NCI-H1436 (cell line): ENCODE measurements at places on chromosomes 13 and 19.

- no peak for DNase-seq
These were observed 61.1 kb downstream of the MIPEP start for GRCh38 chr13:23828086-23828485.

GRCh38 chr19:33620611-33621010 lies 1.1 kb upstream of the CHST8 start:
- DNase-seq = no peak

- DNase-seq = no peak
These were observed 650.1 kb downstream of the FGF9 start for GRCh38 chr13:22320991-22321390.

DNA sequence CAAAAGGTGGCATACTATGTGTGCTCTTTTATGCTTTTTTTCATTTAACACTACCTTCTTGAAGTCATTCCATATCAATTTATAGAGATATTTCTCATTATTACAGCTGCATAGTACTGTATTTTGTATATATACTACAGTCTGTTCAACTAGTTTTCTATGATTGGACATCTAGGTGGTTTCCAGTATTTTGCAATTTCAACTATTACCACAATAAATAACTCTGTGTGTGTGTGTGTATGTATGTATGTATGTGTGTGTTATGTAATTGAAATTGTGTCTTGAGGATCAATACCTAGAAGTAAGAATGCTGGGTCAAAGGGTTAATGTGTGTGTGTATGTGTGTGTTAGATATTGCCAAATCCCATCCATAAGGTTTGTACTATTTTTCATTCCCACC lies 7.0 kb downstream of the LPAR6 start:
- DNase-seq = no peak

DNA sequence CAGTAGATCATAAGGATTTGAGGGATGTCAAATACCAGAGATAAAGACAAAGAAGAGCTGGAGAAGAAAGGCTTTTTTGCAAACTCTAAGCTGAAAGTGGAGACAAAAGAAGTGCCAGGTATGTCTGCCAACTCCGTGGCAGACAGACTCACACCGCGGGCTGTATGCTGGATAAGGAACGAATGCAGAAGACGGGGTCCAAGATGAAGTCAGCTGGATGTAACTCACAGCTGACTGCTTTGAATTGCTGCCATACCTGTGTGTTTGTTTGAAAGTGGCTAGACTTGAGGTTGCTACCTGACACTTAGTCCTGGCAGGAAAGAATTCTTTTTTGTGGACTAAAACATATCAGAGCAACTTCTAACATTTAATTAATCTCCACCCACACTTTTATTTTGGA lies 398.8 kb downstream of the DLEU7 start:
- DNase-seq = no peak

DNA sequence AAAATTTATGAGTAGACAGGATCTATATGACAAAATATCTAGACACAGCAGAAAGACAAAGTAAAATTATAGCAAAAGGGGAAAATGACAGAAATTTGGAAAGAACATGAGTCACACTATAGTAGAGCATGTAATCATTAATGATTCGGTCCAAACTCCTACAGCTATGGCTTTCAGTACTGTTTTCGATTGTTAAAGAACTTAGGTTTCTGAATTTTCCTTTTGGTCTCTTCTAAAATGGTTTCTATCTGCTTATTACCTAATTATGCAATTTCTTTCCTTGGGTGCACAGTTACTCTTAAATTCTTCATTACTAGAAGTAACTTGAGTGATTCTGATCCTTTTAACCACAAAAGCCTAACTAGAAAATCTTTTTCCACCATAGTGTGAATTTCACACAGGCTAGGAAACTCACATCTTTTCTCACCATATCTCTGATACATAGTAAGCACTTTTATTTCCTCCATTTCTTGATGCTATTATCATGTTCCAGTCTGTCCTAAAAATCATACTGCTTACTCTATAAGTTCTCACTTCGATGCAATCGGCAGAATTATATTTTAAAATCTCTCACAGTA lies 1101.4 kb downstream of the PCDH9 start:
- no peak for DNase-seq

DNA sequence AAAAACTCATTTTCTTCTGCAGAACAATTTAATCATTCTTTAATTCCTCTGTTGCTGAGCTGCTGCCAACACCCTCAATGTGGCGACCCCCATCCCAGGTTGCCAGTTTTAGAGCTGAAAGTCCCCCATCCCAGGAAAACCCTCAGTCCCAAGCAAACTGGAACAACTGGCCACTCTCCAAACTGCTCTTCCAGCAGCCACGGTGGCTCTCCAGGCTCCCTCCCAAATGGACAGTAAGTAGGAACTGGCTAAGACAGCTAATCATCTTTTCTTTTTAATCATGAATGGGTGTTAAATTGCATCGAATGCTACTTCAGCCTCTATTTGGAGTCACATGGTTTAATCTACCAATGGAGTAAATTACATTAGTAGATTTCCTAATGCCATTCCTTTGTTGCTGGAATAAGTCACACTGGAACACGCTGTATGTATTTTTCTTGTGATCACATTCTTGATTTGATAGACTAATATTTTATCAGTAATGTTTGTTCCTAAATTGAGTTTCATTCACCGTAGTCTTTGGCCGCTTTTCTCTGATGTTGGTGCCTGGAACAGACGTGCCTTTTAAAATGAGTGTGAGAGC lies 33.7 kb upstream of the VSTM2B start:
- DNase-seq = no peak

DNA sequence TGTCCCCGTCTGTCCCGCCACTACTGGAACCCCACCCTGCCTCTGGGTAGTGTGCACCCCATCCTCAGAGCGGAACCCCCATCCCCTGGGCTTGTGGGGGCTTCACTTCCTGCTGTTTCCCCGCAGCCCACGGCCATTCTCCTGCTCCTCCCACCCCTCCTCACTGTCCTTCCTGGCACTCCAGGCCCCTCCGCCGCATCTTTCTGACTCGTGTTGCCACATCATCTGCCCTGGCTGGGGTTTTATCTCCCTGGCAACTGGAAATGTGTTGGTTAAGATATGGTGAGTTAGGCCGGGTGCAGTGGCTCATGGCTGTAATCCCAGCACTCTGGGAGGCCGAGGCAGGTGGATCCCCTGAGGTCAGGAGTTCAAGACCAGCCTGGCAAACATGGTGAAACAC lies 37.3 kb downstream of the KDM4B start:
- no peak for DNase-seq

DNA sequence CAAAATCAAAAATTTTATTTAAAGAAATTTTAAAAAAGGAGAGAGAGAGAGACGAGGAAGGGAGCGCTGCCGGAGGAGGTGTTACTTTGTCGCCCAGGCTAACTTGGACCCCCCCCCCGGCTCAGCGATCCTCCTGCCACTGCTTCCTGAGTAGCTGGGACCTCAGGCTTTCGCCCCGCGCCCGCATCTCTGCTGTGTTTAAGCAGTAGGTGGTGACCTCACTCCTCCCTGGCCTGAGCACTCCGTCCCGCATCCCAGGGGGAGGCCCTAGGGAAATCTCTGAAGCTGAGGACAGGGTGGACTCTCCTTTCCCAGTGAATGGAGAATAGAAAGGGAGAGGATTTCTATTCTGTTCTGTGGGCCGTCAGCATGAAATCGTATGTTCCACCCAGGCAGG lies 485 bp upstream of the ZNF845 start:
- peak; percentile 33 for DNase-seq

- DNase-seq = no peak
These were observed 70.6 kb upstream of the SERP2 start for GRCh38 chr13:44302940-44303575.

GRCh38 chr13:19861762-19862161 lies 1.7 kb downstream of the ZMYM5 start:
- no peak for DNase-seq

DNA sequence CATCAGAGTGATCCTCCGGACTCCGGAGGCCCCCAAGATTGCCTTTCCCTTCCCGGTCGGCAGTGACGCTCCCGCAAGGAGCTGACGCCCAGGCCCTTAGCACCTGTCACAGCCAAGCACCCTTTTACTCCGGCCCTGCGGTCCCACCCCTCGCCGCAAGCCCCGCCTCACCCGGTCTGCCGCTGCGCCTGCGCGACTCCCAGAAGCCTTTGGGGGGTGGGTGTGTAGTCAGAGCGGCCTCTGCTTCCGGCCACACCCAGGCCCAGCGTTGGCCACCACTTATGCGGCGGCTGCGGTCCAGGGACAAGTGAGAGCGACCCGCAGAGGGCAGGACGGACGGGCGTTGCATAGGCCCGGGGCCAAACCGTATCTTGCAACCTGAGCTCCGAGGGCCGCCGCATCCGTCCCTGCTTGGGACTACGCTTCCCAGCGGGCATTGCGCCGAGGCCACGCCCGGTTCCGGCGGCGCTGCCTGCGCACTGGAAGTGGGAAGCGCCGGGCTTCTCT lies 441 bp upstream of the ZFP28 start:
- DNase-seq = peak; percentile 93

- DNase-seq = no peak
These were observed 9.9 kb upstream of the EHD2 start for GRCh38 chr19:47703301-47703700.

GRCh38 chr19:17411801-17412200 lies 6.4 kb upstream of the BST2 start:
- no peak for DNase-seq

DNA sequence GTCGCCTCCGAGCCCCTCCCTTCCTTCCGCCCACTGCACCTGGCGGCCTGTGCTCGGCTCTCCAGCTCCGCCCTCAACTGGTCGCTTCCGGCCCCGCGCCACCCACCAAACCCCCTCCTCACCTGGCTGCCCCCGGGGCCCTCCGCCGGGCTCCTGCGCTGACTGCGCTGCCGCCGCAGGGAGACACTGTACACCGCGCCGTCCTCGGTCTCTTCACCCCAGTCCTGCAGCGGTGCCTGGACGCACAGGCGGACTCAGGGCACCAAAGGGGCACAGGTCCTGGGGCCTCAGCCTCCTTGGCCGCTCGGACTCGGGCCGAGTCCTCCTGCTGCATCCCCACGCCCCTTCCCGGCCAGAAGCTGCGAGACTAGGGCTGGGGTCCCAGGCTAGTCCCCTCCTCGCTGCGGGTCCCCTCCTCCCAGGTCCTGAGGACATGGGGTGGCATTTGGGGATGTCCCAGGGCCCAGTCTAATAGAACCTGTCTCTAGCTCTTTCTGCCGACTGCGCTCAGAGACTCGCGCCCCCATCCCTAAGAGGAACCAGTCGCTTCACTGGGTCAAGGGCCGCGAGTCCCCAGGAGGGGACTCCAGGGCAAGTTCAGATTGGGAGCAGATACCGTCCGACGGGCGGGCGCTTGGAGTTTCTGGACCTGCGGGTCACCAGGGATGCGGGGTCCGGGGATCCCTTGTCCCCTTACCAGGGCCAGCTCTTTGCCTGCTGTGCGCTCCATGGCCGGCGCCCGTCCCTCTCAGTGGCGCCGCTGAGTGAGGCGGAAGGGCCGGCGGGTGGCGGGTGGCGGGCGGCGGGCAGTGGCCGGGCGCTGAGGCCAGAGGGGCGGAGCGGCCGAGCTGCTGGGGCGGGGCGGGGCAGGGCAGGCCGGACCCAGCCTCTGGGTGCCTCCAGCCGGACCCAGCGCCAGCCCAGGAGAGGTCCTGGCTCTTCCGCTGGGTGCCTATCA lies at the start of gene RGL3:
Gene RGL3 (minus strand): TSS at position 766 of the 958 bp plus-strand sequence. CDS start 36 bp downstream, at position 730.
- peak; percentile 69 for DNase-seq

DNA sequence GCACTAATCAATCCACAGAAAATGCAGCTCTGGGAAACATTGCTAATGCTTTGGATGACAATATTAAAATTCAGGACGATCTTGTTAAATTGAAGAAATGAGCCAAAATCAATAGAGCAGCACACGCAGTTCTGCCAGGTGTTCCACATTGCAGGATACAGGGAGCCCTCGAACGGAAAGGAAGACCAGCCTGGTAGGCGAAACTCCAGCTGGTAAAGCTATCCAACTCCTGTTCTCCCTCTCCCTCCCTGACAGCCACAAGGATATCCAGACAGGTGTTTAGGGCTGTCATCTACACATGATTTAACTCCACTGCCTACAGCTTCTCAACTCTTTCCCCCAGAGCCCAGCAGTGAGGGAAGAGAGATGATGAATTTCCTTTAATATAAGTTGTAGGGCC lies 67.7 kb downstream of the EPSTI1 start:
- DNase-seq = no peak

DNA sequence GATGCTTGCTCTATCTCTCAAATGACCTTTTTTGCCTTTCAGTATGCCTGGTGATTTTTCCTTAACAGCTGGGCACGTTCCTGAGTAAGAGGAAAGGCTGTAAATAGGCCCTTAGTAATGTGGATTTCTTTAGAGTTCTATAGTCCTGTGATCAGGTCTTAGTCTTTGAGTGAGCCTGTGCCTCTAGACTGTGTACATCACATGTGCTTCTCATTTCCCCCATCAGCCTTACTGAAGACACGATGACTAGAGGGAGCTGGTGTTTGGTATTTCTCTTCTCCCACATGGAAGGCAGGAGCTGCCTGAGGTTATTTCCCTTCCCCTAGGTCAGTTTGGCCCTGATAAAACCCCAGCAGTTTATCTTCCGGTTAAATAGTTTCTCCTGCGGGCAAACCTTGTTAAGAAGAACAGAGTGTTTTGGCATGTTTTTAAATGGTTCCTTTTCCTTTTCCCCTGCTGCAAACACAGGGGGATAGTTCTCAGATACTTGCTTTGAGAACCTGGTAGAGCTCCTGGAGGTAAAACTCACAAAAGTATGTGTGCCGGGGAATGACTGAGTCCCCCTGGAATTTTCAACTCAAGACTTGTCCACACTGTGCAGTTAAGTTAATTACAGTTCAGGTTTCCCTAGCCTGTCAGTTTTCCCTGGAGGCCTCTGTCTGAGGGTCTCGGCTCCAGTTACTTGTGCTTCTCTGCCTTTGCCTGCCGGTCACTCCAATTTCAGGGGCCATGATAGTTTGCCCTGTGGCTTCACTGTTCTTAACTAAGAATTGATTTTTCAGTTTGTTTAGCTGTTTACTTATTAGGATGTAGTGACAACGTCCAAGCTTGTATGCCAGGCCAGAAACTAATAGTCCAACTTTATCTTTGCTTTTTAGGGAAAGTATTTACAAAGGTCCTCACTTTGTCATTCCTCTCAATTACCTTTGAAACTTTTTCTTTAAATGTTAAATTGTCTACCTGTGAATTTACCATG lies 94.4 kb downstream of the URI1 start:
- no peak for DNase-seq

- DNase-seq = no peak
These were observed 27.4 kb downstream of the UBAC2 start for GRCh38 chr13:99227909-99228688.

- no peak for DNase-seq
These were observed 987.0 kb downstream of the DIAPH3 start for GRCh38 chr13:59176775-59177174.

DNA sequence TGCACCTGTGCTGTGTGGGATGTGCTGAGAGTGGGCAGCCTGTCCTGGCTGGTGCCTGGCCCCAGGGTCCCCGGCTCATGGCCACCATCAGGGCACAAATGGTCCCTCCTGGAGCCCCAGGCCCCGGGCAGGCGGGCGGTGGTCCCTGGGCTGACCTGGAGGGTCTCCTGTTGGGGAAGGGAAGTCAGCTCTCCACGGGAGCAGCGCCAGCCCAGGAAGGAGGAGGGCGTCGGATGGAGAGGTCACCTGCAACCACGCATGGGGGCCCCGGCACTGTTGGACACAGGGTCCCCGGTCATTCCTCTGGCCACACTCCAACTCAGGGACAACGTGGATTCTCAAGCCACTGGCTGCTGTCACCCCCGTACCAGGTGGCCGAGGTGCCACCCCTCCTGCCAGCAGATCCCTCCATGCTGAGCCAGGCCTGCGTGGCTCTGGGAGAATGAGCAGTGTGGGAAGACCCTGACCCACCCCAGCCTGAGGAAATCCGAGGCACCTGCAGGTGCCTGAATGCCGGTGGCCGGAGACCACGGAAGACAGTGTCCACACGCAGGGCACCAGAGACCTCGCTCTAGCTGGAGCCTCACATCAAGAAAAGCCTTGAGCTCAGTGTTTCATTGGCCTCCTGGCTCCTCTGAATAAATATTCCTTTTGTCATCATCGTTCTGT lies 13.5 kb downstream of the LMNB2 start:
- no peak for DNase-seq
